ENCODE measurements at places on chromosomes 6 and 20. TPM values are rescaled to one million over a fixed set of nuclear protein-coding genes. Genes with fewer than 3 reads are reported as not detected.

NINL gene
- total RNA-seq, result 24.3 TPM

OPN5 gene
- total RNA-seq, result not detected

LPA gene
- not detected for total RNA-seq

LTB gene
- 6.4 TPM for total RNA-seq

RPS18 gene
- 3,127 TPM for total RNA-seq

THEMIS gene
- not detected for total RNA-seq

CFAP206 gene
- total RNA-seq, result 0.13 TPM

PLCG1 gene
- total RNA-seq, result 112 TPM

GOPC gene
- total RNA-seq, result 31.1 TPM

MPIG6B gene
- not detected for total RNA-seq

ADGRF5 gene
- total RNA-seq, result 107 TPM

GFOD1 gene
- total RNA-seq, result 19.2 TPM

CALHM5 gene
- total RNA-seq, result 1.4 TPM

SNRNP48 gene
- total RNA-seq, result 11.4 TPM

PROKR2 gene
- total RNA-seq, result not detected

TRIM40 gene
- not detected for total RNA-seq

CRISP2 gene
- not detected for total RNA-seq

CAPN11 gene
- 1.9 TPM for total RNA-seq

FAM83C gene
- not detected for total RNA-seq

TCF21 gene
- not detected for total RNA-seq

PRPH2 gene
- total RNA-seq, result 0.38 TPM

BMP5 gene
- total RNA-seq, result not detected

LAMP5 gene
- 1.0 TPM for total RNA-seq

PRSS35 gene
- not detected for total RNA-seq

C6orf15 gene
- total RNA-seq, result not detected

PTK6 gene
- total RNA-seq, result under 0.01 TPM

TNFAIP3 gene
- total RNA-seq, result 4.9 TPM

PTK7 gene
- 37.8 TPM for total RNA-seq

TNFRSF6B gene
- total RNA-seq, result 15.4 TPM

TNNC2 gene
- total RNA-seq, result 0.13 TPM

SIM1 gene
- not detected for total RNA-seq

NHLRC1 gene
- total RNA-seq, result 0.51 TPM

XKR7 gene
- total RNA-seq, result not detected

GSTA2 gene
- not detected for total RNA-seq

BMP6 gene
- total RNA-seq, result 72.8 TPM

SERAC1 gene
- total RNA-seq, result 10.7 TPM

SOX18 gene
- 75.7 TPM for total RNA-seq

ASIP gene
- total RNA-seq, result not detected

PSMB1 gene
- 312 TPM for total RNA-seq

ZFP64 gene
- total RNA-seq, result 40.6 TPM

BTN1A1 gene
- not detected for total RNA-seq

ARFRP1 gene
- 22.5 TPM for total RNA-seq

ZC2HC1B gene
- total RNA-seq, result not detected

LY6G6F gene
- not detected for total RNA-seq

TBC1D32 gene
- total RNA-seq, result 2.3 TPM

COL12A1 gene
- 1.4 TPM for total RNA-seq

GRM1 gene
- 0.13 TPM for total RNA-seq

All from dermis microvascular lymphatic vessel endothelial cell (primary cell).